Urothelium cell line (cell line): ENCODE measurements at places on chromosomes 6 and 20.

- no peak for DNase-seq
Observed at GRCh38 chr6:150741633-150742200, 123.8 kb upstream of the MTHFD1L start.

DNA sequence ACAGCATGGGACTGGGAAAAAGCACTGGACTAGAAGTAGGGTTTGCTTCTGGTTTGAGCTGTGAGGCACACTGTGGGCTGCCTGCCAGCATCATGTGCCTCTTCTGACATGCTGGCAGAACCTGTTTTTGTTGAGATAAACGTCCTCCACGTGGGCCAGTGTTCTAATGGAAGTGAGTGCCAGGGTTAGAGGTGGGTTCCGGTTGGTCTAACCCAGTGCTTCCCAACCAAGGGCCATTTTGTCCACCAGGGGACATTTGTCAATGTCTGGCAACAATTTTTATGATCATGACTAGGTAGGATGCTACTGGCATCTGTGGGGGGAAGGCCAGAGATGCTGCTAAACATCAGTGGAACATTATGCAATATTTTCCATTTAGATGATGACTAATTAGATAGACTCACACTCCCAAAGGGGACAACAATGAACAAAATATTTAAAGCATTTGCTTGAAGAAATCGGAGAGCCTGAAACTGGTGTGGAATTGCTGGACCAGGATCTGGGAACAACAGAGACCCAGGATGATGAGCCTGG lies 7.8 kb upstream of the APMAP start:
- DNase-seq: peak; percentile 65

GRCh38 chr20:63957690-63958441 lies 1.6 kb upstream of the UCKL1 start:
- peak; percentile 25 for DNase-seq

- DNase-seq: no peak
Observed at GRCh38 chr6:16522937-16523336, 238.3 kb downstream of the ATXN1 start.

DNA sequence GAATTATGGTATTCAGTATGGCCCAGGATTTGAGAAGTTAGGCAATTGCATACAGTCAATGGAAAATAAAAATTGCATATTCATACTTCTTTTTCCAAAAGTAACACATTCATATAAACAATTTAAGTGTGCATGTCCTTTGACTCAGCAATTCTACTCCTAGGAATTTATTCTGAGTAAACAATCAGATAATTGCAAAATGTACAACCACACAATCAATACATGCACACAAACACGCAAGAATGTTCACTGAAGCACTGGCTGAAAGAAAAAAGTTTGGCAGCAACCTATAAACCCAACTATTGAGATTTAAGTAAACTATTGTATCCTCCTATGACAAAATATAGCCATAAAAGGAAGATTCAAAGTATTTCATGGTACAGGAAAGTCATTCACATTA lies 1.6 kb downstream of the CYP39A1 start:
- no peak for DNase-seq

DNA sequence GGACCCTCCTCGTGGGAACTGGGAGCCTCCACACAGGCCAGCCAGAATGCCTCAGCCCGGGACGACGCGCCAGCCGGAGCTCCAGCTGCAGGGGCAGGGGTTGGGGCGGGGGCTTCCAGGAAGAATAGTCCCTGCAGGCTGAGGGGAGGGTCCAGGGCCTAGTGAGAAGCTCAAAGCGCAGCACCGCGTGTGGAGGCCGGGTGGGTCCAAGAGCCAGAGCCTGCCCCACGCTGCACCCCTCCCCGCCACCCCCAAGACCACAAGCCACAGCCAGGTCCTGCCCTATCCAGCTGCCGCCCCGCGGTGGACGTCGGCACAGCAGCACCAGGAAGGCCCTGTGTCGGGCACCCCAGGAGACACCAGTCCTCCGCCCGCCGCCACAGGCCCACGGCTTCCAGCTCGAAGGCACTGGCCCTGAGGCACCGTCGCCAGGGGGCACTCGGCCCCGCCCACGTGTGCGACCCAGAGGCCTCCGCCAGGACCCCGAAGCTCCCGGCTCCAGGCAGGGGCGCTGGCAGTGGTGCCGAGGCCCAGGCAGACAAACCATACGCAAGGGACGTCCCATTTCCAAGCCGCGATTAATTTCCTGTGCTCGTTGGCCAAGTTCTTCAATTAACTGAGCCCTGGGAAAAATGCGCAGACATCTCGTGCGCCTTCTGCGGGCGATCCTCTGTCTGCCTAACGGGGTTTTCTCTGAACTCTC lies 19.5 kb downstream of the KCNQ2 start:
- no peak for DNase-seq

DNA sequence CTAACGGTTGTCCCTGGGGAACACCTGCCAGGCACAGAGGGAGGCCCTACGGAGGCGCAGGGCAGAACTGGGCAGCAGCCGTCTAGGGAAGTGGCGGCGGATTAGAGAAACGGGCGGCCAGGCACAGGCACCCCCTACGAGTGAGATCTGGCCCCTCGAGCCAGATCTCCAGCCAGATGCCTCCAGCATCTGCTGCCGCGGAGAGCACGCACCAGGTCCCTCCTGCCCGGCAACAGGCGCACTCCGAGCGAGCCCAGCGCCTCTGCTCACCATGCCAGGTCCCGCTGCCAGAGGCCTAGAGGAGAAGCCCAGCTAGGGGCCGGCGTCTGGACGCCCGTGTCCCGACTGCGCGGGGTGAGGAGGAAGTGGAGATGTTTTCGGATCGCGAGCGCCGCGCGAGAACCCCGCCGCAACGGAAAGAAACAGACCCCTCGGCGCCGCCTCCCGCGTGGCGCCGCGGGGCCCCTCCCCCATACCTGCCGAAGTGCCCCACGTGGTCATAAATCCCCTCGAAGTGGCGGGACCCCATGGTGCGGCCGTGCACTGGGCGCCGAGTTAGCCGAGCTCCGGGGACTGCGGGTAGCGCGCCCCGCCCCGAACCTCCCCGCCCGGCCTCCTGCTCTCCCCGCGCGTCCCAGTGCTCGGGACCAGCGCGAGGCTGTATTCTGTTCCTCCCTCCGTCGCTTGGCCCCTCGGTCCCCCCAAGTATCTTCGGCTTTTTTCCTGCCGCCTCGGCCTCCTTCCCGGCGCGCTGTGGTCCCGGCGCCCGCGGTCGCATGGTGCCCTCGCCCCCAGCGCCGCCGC lies at the start of gene SLC22A16:
Gene SLC22A16 (minus strand): TSS at position 568 of the 804 bp plus-strand sequence. CDS start 39 bp downstream, at position 529.
- no peak for DNase-seq

GRCh38 chr6:101572627-101573026 lies 179.1 kb downstream of the GRIK2 start:
- DNase-seq: no peak

DNA sequence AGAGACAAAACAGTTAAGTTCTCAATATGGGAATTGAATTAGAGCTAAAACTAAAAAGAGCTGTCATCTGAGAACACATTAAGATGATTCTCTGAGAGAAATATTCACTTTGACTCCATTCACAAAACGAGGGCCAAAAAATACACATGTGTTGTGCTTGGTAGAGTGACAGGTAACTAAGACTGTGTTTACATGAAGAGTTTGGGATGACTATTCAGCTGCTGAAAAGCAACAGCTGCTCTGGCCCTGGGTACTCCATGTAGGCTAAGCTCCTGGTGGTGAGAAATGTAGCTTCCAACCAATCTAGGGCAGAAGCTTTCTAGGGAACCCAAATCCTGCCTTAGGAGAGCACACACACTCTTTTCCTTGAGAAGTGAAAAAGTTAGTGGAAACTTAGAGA lies 184.5 kb downstream of the COL21A1 start:
- no peak for DNase-seq

DNA sequence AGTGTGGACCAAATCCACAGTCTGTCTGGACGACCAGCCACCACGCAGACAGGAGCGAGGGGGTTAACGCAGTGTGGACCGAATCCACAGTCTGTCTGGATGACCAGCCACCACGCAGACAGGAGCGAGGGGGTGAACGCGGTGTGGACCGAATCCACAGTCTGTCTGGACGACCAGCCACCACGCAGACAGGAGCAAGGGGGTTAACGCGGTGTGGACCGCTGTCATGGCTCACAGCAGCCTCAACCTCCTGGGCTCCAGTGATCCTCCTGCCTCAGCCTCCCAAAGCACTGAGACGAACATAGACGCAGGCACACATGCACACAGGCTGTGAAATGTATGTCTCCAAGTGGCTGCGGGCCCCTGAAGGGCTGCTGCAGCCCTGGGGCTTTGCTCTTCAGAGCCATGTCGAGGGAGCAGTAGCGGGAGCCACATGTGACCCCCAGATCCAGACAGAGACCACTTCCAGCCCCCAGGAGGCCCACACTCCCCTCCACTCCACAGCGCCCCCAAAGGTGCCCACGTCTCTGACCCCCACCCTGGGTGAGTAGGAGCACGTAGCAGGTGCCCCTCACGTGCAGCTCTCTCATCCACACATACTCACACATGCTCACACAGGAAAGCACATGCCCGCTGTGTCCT lies 98.1 kb downstream of the YTHDF1 start:
- DNase-seq: no peak

DNA sequence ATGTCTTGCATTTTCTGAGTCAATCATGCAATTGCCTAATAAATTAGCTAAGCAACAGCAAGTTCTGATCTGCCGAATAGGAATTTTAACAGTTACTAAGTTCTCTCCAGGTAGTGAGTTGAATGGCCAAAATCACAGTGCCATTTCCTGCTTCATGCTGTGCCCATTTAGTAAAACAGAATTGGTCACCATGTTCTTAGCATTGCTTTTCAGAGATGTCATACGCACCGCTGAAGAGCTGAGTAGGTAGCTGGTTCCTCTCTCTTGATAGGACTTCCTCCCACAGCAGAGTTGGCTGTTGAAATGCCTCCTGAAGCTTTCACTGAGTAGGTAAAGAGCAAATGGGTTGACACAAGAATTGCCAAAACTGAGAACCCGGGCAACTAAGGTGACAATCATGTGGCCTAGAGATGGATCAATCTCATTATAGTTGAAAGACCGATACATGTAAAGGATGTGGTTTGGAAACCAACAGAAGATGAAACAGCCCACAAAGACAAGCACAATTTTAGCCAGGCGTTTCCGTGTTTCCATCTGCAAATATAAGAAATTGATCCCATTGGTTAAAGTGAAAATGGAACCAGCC lies 57.1 kb upstream of the GJE1 start:
- no peak for DNase-seq

DNA sequence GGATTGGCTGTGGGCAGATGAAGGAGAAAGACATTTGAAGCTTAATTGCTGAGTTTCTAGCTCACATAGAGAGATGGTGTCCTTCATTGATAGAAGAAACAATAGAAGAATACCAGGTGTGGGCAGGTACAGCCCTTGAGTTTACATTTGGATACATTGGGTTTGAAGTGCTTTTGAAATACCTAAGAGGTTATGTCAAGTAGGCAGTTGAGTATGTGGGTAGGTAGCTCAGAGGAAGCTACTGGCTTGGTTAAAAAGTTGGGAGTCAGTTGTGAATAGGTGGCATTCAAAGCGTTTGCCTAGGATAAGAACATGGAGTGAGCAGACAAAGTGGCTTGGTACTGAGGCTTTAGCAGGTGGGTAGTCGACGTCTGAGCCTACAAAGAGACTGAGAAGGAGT lies 25.0 kb downstream of the NDUFAF5 start:
- no peak for DNase-seq

DNA sequence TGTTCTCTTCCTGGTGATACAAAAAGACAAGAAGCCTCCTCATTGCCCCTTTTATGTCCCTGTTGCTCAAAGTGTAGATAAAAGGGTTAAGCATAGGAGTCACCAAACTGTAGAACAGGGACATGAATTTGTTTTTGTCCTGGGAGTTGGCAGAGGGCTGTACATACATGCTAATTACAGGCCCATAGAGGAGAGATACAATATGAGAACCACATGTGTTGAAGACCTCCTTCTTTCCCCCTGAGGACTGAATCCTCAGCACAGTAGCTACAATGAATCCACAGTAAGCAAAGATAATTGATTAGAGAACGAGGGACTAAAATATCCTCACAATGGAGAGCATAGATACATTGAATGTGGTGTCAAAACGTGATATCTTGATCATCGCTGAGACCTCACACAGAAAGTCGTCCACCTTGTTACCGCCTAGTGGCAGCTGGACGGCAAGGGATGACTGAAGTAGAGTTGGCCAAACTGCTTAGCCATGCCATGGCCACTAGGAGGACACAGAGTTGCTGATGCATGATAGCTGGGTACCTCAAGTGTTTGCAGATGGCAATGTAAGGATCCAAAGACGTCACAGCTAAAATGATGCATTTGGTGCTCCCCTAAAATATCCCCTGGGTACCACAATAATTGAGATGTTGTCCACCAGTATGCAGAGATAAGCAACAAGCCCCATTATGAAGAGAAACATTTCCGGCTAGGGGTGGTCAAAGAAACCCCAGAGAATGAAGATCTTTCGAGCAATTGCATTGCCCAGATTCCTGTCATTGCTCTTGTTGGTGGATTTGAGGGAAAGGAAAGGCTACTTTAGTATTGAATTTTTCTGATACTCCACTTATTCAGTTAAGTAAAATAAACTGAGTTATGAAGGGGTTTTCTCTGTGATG lies 15.0 kb downstream of the OR2B3 start:
- DNase-seq: peak; percentile 54

DNA sequence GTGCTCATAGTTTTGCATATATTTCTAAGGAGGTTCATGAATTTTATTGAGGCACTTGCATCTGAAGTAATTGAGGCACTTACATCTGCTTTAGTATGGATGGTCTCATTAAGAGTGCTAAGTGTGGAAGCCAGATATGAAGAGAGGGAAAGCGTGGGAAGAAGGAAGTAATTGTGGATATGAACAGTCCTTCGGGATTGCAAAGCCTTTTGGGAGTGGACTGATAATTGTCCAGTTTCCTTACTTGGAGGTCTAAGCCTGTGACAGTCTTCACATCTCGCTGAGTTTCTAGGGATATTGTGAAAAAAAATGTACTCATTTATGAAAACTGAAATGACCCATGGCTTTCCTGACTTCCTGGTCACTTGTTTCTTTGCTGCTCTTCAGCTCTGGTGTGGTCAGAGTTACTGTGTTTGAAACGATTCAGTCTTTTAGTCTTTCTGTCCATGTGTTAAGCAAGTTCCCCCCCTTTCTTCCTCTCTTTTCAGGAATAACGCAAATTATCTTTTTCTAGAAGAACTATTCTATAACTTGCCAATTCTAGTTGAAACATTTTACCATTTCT lies 137.3 kb downstream of the ZFAND3 start:
- no peak for DNase-seq

DNA sequence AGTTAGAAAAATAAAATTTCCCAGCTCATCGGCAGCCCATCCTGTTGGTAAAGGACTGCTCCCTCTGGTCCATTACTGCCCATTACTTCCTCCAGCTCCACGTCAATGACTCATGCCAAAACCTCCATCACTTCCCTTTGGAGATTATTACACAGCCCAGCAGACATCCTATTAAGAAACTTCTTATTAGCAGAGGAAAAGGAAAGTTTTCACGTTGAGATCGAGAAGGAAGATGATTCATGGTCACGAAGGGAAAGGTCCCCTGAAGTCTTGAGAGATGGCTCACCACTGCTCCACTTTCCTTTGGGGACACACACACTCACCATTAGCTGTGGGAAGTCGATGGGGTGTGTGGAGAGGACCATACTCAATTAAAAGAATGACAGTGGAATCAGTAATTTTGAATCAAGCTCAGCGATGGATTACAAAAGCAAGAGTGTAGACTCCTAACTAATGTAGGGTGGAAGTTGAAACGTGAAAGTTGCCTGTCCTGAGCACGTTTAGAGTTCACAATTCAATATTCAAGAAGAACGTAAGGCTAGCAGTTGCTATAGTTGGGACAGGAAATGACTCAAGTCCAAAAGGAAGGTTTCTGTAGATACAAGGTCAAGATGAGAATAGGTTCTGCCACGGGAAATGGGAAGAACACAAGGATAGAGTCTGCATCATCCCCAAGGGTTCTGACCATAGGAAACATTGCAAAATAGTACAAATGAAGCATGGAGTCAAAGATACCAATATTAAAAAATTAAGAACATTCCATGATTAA lies 21.6 kb downstream of the SASH1 start:
- no peak for DNase-seq
